ENCODE measurements at places on chromosomes 16 and 17. TPM values are rescaled to one million over a fixed set of nuclear protein-coding genes. Genes with fewer than 3 reads are reported as not detected.

Gene KCNJ2
- 0.62 TPM for total RNA-seq

Gene OR3A3
- not detected for total RNA-seq

Gene WDR45B
- total RNA-seq, result 110 TPM

Gene SDR42E1
- 0.37 TPM for total RNA-seq

DNA sequence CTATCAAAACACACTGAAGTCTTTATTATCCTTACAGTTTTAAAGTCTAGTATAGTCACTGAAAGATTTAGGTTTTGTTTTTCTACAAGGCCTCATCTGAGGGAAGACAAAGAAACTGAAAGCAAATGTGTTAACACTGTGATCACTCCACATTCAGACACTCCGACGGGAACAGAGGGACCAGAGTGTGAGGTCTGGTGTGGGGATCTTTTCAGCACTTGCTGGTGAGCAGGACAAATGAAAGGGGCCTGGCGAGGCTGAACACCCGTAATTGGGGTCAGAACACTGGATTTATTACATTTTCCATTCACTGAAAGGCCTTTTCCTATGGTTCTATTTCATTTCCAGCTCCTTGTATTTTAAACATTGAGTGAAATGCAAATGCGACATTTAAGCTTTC lies 910.5 kb downstream of the CDH11 start:
- DNase-seq, result no peak
- H3K27me3 ChIP-seq, result no peaks in the 10 kb centered on the region
- H3K4me1 ChIP-seq, result peaks cover 8% of the 10 kb centered on the region
- H3K4me3 ChIP-seq, result no peak overlapping the region
- no peaks in the 10 kb centered on the region for H3K36me3 ChIP-seq
